Cortex of kidney (tissue), 1 donor: ENCODE measurements at places on chromosomes 2 and 18.

DNA sequence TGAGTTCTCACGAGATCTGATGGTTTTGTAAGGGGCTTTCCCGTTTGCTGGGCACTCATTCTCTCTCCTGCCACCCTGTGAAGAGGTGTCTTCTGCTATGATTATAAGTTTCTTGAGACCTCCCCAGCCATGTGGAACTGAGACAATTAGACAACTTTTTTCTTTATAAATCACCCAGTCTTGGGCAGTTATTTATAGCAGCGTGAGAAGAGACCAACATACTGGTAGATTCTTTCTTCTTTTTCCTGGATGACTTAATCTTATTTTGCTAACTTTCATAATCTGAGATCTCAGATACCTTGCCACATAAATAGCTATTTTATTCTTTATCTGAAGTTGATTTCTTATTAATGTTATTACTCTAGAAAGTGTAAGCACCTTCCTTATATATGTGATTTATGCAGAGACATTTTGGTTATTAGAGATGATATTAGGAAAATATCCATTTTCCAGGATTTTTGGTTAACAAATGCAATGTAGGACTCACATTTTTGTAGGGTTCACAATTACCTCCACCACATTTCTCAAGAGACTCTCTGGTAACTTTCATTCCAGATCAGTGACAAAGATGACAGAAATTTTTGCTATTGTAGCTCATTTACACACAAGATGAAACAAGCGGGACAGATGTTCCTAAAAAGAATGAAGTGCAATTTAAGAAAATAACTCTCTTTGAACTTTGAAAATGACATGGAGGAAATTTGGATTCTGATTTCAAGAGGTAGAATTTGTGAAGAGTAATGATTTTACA, 97.9 kb upstream of the RND3 start:
- no peak for DNase-seq

DNA sequence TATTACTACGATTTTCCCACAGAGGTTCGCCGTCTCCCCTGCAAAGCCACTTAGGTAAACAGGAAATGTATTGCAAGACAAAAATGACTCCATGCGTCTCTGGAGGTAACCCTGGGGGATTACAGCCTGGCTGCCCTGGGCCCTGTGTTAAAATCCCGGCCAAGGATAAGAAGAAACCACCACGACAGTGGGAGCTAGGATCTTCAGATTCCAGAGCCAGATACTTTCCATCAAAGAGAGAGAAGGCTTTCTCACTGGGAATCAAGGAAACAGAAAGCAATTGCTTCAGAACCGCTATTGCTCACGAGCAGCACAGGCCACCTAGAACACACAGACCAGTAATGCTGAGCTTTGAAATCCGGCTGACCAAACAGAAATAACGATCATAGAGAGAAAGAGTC, 97.9 kb upstream of the ZNF516 start:
- DNase-seq, result no peak

DNA sequence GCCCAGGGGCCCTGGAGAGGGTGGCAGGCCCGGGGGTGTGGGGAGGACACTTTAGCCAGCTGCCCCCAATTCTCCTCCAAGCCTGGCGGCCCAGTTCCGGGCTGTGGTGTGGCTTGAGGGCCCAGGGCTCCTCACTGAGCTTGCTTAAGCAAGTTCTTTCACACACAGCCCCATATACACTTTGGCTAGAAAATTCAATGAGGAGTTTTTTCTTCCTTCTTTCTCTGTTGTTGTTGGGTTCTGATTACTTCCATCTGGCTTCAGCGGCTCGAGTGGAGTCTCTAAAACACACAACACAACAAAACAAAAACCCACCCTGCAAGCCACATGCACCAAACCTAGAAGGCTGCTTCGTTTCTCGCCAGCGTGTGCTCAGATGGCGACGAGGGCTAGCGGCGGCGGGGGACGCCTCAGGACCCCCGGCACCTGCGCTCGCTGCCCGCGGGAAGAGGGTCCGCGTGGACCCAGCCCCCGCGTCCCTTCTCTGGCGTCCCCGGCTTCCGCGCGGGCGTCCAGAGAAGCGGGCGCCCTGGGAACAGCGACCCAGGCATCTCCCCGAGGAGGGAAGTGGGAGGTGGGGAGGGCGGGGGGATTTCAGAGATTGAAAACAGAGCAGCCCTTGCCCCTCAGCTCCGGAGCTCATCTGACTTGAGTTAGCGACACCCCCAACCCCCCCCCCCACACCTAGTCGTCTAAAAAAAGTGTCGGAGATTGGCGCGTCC, 577 bp upstream of the GLI2 start:
- DNase-seq, result no peak

DNA sequence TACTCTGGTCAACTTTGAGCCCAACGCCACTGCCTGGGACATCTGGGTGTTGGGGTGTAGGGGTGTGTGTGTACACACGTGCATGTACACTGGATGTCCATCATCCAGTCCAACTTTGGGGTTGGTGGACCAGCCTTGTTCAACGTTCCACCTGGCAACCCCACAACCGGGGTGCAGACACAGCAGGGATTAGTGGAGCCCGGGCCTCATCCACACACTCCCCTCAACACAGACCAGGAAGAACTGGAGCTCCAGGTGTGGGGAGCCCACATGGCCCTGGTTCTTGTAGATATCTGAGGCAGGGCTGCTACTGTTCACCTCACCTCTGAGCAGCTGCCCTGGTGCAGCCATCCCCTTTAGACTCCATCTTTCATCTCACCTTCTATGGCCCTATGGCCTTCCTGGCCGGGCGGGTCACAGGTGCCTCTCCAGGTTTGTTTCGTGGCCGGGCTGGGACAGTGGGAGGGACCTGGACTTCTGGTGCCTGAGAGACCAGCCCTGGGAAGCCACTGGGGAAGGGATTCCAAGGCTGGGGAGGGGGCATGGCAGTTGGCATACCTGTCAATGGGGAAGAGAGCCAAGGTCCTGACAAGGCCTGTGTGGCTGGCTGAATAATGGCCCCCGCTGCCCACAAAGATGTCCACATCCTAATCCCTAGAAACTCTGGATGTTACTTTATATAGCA, 7.5 kb downstream of the NEU2 start:
- no peak for DNase-seq

- no peak for DNase-seq
Measured at GRCh38 chr2:22406625-22407024, 978.4 kb upstream of the KLHL29 start.

DNA sequence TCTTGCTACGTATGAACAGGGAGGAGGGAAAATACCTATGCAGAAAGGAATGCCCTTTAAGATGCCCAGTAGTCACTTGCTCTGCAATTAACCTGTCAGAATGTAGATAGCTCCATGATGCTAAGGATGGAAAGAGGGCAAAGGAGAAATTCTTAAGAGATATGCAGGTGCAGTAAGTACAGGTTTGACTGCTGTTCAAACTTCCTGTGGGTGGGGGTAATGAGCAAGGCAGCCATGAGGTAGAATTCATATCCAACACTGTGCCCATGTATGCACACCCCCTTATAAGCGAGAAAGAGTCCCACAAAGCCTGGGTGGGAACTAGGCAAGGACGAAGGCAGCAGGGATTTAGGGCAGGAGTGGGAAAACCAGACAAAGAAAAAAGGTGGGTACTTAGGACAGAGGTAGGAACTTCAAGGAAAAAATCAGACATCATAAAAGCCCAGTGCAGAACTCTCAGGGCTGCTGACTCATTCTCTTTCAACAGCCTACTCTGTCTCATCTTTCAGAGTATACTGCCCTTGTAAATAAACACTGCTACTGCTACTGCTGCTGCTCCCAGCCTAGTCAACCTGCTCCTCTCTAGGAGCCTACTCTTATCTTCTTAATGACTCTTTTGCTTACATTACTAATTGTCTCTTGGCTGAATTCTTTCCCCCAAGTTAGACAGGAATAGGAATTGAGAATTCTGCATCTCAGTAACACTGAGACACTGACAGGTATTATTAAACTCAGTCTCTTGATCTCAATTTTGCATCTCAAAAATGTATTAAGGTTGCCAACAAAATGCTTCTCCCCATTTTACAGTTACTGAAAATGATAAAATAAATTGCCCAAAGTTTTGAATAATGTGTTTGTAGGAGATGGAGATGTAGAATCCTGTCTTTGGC, 189.0 kb downstream of the PTH2R start:
- DNase-seq, result no peak

DNA sequence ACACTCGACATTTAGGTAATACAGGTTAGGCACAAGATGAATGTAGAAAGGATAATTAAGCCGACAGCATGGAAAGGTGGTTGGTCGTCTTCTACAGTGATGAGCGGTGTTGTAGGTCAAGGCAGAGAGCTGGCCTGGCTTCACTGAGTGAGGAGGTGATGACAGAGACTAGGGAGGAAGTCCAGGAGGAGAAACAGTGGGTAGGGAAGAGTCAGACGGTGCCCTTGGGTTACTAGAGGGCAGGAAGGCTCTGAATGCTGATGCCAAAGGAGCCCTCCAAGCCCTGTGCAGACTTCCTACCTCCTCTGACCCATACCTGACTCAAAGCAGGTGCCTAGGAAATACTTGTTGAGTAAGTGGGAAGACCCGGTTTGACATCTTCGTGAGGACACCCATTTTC, 100.8 kb downstream of the ITGB1BP1 start:
- DNase-seq, result no peak

DNA sequence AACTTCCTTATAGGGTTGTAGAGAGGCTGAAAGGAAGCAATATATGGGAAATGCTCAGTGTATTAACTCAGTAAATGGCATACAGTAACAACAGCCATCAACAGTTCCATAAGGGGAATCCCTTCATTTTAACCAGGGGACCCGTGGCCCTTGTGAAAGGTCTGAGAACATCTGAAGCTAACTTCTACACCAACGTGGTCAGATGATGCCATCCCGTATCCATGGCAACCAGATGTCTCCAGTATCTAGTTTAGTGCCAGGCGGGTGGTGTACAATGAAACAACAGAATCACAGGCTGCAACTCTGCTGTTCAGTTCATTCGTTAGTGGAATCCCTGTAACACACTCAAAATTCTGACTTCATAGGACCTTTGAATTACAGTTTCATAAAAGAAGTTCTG, 162.3 kb downstream of the TGIF1 start:
- no peak for DNase-seq

DNA sequence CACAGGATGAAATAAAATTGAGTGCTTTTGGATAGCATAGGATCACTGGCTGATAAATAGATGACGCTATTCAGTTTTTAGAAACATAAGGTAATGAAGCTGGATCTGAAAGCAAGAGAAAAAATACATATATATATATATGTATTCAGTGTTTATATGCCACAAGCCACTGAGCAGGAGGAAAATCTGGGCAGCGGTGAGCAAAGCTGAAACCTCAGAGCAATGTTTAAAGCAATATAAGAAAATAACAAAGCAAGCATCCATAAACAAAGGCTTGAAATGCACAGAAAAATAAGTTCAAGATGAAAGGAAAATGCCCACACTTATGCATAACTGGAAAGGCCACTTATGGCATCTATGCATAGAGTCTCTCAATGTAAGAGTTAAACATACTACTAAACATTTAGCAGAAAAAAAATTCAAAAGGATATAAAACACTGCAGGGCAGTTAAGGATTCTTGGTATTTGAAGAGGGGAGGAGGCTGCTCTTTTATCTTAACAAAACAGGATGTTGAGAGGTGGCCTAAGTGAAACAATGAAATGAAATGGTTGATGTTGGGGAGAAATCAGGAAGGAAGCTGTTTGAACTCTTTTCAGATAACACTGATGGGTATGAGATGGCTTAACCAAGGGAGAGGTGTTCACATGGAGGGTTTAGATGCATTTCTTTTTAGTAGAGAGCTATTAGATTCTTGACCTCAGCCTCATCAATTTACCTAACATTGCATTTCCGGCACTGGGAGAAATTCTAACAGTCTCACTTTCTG, 129.1 kb downstream of the ARHGAP15 start:
- DNase-seq, result no peak
